CD14-positive monocyte (primary cell): ENCODE measurements at places on chromosomes 2 and 18. TPM values are rescaled to one million over a fixed set of nuclear protein-coding genes. Genes with fewer than 3 reads are reported as not detected.
A peak's percentile ranks its signal among the peaks of the same experiment; 100 is the strongest.

TXNDC2 gene
- 0.10 and 0.36 TPM in 2 replicates for polyA plus RNA-seq

CHMP3 gene
- polyA plus RNA-seq, result 115 TPM

OR6B2 gene
- polyA plus RNA-seq, result not detected in 2 replicates

IL36RN gene
- not detected in 2 replicates for polyA plus RNA-seq

ANKRD53 gene
- 0.09 and 0.12 TPM in 2 replicates for polyA plus RNA-seq

SLC9A4 gene
- polyA plus RNA-seq, result not detected

NCL gene
- 143 TPM for polyA plus RNA-seq

FBXO41 gene
- 0.29 TPM for polyA plus RNA-seq

DSEL gene
- not detected for polyA plus RNA-seq

MATN3 gene
- not detected for polyA plus RNA-seq

RGPD8 gene
- polyA plus RNA-seq, result 1.2 TPM

SERPINB13 gene
- not detected for polyA plus RNA-seq

DNA sequence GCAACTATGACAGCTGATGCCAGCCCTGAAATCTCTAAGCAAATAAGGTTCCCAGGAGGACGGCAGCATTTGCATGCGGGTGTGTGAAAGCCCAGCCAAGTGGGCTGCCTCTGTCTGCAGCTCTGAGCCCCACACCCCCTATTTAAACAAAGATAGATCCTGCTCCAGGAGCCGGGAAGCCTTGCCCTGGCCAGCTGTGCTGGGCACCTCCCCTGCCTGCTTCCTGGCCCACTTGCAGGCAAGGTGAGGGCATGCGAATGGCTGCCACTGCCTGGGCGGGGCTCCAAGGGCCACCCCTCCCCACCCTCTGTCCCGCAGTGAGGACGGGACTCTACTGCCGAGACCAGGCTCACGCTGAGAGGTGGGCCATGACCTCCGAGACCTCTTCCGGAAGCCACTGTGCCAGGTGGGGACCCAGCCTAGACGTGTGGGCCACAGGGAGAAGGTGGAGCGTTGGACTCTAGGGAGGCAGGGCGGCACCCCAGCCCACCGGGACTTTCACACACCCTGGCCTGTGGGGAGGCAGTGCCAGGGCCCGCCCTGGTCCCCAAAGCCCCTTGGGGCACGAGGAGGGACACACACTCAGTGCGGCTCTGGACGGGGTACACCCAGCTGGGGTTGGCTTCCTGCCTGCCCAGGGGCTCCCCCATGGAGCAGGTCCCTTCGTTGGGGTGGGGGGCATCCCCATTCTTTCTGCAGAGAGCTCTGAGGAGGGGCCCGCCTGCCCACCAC is at the start of gene ANO7:
Gene ANO7 (plus strand): TSS at position 317 of the 732 bp plus-strand sequence. CDS start 1,387 bp downstream, outside the sequence.
- DNase-seq, result no peak

GRCh38 chr18:13835202-13835601 is 11.3 kb downstream of the MC5R start:
- DNase-seq, result no peak

GRCh38 chr2:38113981-38114708 is 38.2 kb upstream of the CYP1B1 start:
- DNase-seq, result peak; percentile 82

GRCh38 chr2:230865766-230866755 is 1.3 kb downstream of the ITM2C start:
- DNase-seq, result no peak

GRCh38 chr18:77366067-77366719 is 116.5 kb downstream of the GALR1 start:
- no peak for DNase-seq

DNA sequence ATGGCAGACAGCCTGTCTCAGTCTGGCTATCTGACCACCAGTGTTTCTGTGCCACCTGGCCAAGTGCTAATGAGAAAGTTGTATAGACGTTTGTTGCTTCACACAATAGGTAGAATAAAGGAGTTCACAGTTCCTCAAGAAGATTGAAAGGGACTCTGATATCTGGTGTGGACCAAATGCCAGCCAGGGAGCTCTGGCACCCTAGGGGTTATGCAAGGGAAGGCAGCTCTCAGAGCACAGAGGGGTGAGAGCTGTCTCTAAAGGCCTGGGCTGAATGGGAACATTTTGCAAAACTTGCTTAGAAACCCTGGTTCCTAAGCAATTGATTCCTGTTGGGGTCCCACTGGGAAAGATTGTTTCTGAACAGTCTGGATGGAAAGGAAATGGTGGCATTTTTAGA is 553.8 kb downstream of the EPHA4 start:
- no peak for DNase-seq

GRCh38 chr2:48274040-48274439 is 255.9 kb upstream of the STON1 start:
- no peak for DNase-seq

DNA sequence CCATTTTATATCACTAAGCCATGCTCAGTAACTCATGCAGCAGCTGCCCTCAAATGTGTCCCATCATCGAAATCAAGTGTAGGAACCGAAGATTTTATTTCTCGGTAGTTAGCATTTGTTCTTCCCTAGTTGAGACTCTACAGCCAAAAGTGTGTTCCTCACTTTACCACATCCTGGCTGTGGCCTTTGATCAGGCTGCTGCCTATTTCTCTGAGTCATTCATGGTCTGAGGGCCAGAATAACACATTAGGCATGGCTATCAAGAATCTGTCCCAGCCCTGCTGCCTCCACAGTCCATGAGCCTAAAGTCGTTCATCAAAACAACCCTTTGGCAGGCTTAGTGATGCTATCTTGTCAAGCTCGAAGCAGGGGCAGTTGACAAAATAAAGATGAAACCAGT is 300.1 kb downstream of the TDRD15 start:
- no peak for DNase-seq

DNA sequence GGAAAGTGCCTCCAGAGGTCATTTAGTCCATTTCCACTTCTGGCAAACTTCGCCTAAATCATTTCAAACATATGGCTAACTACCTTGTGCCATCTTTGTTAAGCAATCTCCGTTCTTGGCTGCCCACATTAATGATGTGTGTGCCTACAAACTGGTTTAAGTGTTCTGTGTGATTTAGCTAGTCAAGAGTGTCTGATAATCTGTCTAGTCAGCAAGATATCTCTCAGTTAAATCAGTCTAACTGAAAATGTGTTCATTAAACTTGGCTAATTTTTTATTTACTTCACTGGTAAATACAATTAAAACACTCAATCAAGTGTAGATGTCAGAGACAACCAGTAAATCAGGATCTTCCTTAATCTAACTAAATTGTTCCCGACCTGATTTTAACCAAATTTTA is 352.4 kb downstream of the ERBB4 start:
- DNase-seq, result no peak

- no peak for DNase-seq
Measured at GRCh38 chr2:114762986-114763385, 320.5 kb downstream of the DPP10 start.

DNA sequence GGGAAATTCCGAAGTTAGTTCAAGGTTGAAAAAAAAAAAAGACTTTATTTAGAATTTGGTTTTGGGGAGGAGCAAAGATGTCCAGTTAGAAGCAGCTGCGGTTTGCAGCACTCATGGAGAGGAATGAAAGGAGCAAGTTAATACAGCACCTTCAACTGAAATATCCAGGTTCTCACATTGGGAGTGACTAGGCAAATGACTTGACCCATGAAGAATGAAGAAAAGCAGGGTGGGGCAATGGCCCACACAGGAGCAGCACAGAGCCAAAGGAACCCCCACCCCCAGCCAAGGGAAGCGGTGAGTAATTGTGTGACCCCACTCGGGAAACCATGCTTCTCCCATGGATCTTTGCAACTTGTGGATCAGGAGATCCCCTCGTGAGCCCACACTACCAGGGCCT is 32.8 kb downstream of the ZNF892 start:
- DNase-seq, result no peak

DNA sequence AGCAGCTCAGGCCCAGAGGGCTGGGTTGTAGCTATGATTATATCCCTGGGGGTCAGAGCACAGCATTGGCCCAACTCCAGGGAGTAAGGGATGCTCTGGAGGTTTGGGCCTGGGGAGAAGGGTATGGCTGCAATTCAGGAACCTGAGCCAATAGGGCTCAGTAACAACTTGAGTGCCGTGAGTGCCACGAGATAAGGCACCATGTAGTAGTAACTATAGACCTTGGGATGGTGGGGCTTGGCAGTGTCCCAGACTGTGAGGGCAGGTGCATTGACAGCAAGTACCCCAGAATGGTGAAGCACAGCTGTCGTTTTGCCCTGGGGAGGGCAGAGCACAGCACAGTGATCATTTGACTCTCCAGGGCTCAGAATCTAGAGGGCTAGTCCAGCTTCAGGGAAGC is 45.1 kb upstream of the ZNF396 start:
- DNase-seq, result no peak

DNA sequence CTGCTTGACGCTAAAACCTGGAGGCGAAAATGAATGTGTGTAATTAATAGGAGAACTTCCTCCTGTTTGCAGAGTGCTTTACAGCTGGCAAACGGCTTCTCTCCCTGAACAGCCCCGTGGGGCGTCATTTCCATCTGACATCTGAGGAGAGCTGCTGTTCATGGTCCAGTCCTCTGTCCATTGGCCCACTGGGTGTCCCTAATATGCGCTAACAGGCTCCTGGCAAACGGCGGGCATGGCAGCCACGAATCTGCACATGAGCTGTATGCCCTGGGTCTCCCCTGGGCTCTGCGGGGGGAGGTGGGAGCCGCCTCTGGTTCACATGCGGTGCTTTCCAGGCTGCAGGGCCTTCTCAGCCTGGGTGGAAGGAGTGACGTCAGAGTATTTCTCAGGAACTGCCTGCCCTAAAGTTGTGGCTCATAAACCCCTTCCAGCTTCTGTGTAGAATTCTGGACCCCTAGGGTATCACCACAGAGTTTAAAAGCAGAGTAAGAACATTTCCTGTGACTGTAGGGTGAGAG is 73.2 kb downstream of the LRRFIP1 start:
- peak; percentile 66 for DNase-seq

- no peak for DNase-seq
Measured at GRCh38 chr18:24177499-24178133, 38.8 kb downstream of the CABYR start.

- no peak for DNase-seq
Measured at GRCh38 chr2:71347517-71347916, 15.9 kb downstream of the ZNF638 start.

GRCh38 chr18:50199921-50200320 is 5.0 kb upstream of the MYO5B start:
- no peak for DNase-seq

GRCh38 chr18:11368020-11368419 is 218.7 kb upstream of the PIEZO2 start:
- DNase-seq, result peak; percentile 11

DNA sequence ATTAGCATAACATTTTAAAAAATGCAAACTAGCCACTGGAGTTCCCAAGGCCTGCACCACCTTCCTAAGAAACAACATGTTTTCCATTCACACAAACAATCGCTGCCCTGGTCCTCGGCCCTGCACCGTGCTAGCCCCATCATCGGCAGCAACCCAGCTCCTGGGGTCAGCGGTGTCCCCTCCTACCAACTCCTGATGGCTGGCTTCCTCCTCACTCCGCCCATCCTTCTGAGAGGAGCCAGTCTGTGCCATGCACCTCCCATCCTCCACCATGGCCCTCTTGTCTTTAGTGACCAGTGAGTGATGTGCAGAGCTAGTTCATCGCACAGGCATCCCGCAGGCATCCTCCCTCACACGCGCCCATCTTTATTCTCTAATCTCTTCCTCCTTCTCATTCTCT is 81.9 kb downstream of the LONRF2 start:
- DNase-seq, result no peak

GRCh38 chr2:176830362-176830761 is 382.2 kb upstream of the HNRNPA3 start:
- DNase-seq, result no peak

GRCh38 chr2:85930129-85931124 is 41.6 kb upstream of the ST3GAL5 start:
- no peak for DNase-seq

GRCh38 chr2:7649461-7650228 is 732.4 kb downstream of the RNF144A start:
- no peak for DNase-seq

- DNase-seq, result no peak
Measured at GRCh38 chr2:163119966-163120365, 281.4 kb upstream of the KCNH7 start.

- no peak for DNase-seq
Measured at GRCh38 chr2:31729065-31729439, 148.3 kb upstream of the SRD5A2 start.

- no peak for DNase-seq
Measured at GRCh38 chr2:130303169-130303568, 39.5 kb upstream of the IMP4 start.

- no peak for DNase-seq
Measured at GRCh38 chr2:109369671-109370191, 240.7 kb downstream of the SH3RF3 start.

- no peak for DNase-seq
Measured at GRCh38 chr2:59578349-59578748, 975.1 kb downstream of the BCL11A start.

GRCh38 chr2:55114082-55114481 is 63.8 kb upstream of the RTN4 start:
- no peak for DNase-seq

GRCh38 chr18:35661483-35662146 is 80.1 kb downstream of the GALNT1 start:
- DNase-seq, result no peak

DNA sequence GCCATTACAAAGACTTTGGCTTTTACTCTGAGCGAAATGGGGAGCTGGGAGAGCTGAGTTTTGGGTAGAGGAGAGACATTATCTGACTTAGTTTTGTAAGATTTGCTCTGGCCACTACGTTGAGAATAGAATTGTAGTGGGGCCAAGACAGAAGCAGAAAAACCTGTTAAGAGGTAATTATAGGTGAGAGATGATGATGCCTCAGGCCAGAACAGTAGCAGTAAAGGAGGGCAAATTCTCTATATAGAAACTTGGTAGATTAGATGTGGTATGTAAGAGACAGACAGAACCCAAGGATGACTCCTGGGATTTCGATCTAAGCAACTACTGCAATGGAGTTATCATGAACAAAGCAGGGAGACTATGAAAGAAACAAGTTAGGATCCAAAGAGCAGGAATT is 17.4 kb upstream of the CREB1 start:
- no peak for DNase-seq

- DNase-seq, result peak; percentile 7
Measured at GRCh38 chr2:102592601-102593000, 26.8 kb upstream of the SLC9A2 start.
